Muscle of leg (tissue), 16 donors: ENCODE measurements at places on chromosomes 4 and X. TPM values are rescaled to one million over a fixed set of nuclear protein-coding genes. Genes with fewer than 3 reads are reported as not detected.

Gene USP51
- total RNA-seq: 4.1 TPM

- no peak for DNase-seq
Observed at GRCh38 chr4:140172960-140173359, 19.0 kb upstream of the MAML3 start.

DNA sequence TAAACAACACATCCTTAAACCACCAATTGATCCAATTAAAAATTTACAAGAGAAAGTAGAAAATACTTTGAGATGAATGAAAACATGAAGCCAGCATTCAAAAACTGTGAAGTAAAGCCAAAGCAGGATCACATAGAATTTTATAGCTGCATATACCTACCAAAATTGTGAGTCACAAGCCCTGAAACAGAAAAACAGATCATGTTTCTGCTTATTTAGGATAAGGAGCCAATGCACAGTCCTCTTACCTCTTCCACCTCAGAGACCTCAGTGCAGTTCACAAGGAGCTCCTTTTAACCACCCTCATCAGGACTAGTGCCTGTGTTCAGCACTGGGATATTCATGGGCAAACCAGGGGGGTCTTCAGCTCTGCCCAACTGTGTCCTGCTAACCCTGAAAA, 386.7 kb downstream of the TECRL start:
- no peak for DNase-seq

DNA sequence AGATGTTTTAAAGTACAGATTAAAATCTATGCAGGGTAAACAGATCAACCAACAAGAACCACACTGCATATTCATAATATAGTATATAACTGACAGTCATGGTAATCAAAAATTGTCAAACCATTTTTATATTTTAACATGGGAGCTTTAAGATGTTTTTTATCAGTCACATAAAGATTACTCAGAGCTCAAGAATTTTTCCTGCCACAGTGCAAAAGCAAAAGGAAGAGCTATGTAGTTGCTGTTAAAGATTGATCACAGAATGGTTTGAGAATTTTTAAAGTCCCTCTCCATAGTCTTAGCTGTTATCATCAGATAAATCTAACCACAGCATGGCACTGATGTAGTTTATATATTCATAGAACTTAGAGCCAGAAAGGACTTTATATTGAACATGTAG, 8.5 kb downstream of the RAB9B start:
- DNase-seq: no peak

- no peak for DNase-seq
Observed at GRCh38 chr4:150518559-150518958, 63.4 kb upstream of the MAB21L2 start.

- DNase-seq: no peak
Observed at GRCh38 chrX:94914235-94914634, 1240.2 kb downstream of the FAM133A start.

- DNase-seq: no peak
Observed at GRCh38 chr4:8882239-8882638, 10.6 kb upstream of the HMX1 start.

- no peak for DNase-seq
Observed at GRCh38 chr4:88043586-88044340, 36.3 kb downstream of the PKD2 start.
